ENCODE measurements at places on chromosomes 12 and 14.

DNA sequence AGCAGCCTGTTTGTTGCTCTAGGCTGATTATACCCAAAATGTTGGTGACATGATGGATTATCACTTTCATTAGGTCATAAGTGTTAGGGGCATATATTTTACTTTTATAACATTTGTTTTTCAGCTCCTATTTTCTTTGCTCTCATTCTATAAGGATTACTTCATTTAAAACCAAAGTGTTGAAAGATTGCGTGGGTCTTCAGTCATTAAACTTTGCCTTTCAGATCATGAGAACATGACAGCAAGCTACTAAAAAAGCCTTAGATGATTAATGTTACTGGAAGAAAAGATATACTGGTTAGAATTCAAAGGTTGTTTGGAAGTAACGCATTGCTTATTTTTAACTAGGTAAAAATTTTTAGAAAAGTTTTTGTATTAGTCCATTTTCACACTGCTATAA is 156.8 kb downstream of the ERC1 start:
- no peak for DNase-seq

GRCh38 chr12:11607313-11608081 is 42.0 kb upstream of the ETV6 start:
- no peak for DNase-seq

DNA sequence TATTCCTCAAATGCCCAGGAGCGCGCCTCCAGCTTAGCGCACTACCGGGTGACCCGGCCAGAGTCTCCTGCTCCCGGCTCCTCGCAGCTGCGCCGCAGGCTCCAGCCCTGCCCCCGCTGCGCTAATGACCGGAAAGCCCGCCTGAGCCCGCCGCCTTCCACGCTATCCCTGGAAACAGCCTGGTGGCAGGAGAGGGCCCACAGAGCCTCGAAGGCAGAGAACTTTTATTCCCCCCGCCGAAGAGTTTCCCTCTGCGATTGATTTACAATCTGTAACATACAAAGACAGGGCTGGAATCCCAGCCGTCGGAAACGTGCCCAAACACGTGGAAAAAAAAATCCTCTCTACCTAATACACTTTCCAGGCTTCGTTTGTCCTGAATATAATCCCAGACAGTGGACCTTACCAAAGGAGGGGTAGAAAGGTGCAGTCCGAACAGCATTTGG is 1.5 kb downstream of the COL2A1 start:
- DNase-seq: no peak

GRCh38 chr14:80202888-80203562 is 8.3 kb downstream of the DIO2 start:
- no peak for DNase-seq

DNA sequence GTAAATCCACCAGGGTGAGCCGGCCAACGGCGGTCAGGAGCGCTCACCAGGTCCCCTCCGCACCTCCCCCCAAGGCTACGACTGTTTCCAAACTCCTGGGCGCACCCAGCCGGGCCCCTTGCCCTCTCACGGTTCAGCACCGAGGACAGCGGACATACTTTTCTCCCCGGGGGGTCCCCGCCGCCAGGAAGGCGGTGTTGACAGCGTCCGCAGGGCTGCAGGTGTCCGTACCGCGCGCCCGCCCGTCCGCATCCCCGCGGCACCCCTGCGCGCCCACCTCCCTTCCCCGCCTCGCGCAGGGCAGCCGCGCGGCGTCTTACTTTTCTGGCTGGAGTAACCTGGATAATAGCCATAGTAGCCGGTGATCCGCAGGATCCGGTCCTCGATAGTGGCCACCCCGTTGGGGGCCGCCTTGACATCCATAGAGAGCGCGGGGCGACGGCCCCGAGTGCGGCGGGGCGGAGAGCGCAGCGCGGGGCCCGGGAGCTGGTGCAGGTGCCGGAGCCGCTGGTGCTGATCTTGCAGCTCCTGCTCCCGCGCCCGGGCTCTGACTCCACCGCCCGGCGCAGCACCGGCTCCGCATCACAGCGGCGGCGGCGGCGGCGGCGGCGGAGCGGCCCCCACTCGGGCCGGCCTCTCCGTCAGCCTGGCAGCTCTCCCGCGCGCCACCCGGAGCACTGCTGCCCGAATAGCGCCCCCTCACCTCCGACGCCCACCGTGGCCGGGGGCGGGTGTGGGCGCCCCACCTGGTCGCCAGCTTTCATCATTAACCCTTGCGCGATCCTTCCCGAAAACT is at the start of gene SLC35F4:
TSS of gene SLC35F4 (minus strand) at position 690 of the 796 bp plus-strand sequence.
- no peak for DNase-seq
